Heart left ventricle (tissue), 16 donors: ENCODE measurements at places on chromosomes 13 and 19.

GRCh38 chr19:34350161-34350561, 14.8 kb upstream of the GPI start:
- no peak for DNase-seq

GRCh38 chr19:6362351-6362801, 1.0 kb downstream of the CLPP start:
- DNase-seq = no peak

DNA sequence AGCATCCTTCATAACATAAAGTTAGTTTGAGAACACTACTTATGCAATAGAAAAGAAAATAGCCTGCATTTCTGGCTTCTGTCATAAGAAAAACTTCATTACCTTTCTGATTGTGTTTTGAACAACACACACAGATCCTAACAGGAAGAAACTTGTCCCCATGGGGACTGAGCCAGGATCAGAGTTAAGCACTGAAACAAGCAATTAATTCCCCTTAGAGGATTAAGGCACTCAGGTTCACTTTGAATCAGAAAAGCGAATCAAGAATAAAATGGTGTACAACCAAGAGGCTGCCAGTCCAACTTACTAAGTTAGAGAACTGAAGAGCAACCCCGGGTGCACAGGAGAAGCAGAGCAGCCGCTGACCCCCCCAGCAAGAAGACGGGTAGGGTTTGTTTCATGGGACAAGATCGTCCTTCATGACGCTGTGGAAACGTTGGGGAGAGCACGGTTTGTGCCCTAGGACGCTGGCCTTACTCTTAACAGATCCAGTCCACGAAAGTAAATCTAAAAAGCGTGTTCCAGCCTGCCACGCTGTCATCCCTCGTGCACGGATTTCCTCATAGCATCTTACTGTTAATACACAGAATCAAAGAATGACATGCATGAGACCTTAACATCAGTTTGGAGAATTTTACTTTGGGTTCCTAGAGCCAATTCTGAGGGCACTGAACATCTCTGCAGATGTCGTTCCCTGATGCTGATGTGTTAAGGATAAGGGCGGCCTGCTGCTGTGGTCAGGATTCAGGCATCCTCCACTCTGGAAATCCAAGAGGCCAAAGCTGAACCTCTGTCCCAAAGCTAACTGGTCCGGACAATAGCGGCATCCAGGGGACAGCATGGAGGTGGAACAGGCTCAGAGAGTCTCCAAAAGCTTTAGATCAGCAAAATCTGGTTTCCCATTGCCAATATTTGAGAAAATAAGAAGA, 46.4 kb downstream of the GGACT start:
- DNase-seq = no peak

DNA sequence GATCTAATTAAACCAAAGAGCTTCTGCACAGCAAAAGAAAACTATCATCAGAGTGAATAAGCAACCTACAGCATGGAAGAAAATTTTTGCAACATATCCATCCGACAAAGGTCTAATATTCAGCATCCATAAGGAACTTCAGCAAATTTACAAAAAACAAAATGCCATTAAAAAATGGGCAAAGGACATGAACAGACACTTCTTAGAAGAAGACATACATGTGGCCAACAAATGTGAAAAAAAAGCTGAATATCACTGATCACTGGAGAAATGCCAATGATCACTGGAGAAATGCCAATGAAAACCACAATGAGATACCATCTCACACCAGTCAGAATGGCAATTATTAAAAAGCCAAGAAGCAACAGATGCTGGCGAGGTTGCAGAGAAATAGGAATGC, 32.5 kb downstream of the ZNF582 start:
- no peak for DNase-seq

DNA sequence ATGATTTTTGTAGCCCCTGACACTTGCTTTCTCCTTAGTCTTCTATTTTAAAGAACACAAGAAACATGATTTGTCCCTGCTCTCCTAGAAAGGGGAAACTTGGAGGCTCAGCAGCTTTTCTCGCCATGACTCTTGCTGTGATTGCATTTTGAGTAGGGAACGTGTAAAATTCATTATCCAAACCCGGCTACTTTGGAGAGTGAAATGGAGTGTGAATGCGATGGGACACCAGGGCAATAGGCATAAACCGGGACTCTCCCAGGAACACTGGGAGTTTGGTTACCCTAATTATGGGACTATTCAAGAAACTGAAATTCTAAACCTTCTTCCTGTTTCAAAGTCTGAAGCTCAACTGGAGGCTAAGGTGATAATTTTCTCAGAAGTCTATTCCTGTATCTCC, 181.7 kb upstream of the RFC3 start:
- DNase-seq = no peak

GRCh38 chr13:31945202-31945961, 86.2 kb upstream of the FRY start:
- DNase-seq = peak; percentile 84

DNA sequence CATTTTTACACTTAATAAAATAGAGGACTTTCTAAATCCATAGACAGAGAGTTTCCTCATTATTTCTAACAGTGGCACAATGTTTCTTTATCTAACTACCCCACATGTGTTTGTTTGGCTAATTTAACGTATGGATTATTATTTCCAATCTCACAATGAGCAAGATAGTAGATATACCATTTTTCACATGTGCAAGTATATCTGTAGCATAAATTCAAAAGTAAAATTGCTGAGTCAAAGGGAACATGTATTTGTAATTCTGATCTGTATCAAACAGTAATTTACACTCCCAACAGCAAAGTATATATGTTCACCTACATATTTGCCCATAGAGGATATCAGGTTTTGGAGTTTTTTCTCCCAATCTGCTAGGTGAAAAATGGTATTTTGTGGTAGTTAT, 18.3 kb downstream of the MAST1 start:
- DNase-seq = no peak

GRCh38 chr13:113592571-113592970, 8.0 kb downstream of the TFDP1 start:
- DNase-seq = no peak

GRCh38 chr13:92303428-92303827, 905.0 kb downstream of the GPC5 start:
- no peak for DNase-seq

DNA sequence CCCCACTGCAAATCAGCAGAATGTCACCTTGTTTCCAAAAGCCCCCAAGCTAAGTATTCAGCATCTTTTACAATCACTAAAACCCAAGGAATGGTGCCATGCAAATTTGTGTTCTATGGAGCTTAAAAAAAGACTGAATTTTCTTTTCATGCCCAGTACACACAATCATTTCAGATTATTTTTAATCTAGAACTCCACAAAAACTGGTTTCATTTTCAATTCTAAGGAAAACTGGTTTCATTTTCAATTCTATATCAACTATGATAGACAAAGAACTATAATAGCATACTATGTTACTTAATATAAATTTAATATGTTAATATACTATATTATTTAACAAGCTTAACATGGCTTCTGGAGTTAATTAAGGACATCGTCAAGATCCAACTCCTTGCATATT, 88.4 kb upstream of the DOCK9 start:
- no peak for DNase-seq

- DNase-seq = no peak
These were observed 838 bp upstream of the SNRNP70 start for GRCh38 chr19:49084206-49085019.

- DNase-seq = no peak
These were observed 2.2 kb downstream of the ZIC2 start for GRCh38 chr13:99983499-99984401.

DNA sequence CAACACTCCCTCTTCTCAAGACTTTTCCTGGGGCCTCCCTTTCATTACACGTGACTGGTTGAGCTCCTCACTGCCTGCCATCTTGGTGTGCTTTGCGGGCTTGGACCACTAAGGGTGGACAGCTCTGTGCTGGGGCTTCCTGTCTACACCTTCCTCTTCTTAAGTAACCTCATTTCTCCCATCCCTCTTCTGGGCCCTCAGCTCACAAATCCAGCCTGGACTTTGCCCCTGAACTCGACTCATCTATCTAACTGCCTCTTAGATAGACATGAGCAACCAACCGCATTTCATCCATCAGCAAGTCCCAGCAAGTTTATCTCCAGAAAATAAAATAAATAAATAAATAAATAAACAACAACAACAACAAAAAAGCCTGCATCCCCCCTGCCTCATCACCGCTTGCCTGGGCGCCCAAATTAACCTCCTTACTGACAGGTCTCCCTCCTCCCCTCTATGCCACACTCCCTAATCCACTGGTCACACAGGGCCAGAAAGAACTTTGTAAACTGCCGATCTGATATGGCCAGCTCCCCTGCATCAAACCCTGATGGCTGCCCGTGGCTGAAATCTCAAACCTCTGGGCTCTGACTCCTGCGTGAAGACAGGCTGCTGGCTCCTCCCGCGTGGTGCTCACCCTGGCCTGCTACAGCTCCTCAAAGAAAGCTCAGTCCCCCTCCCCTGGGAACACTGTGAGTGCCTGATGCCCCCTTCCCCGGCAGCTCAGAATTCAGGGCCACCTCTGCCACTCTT, 7.8 kb downstream of the ISOC2 start:
- no peak for DNase-seq

GRCh38 chr13:83549671-83550070, 332.6 kb downstream of the SLITRK1 start:
- DNase-seq = no peak

- no peak for DNase-seq
These were observed 15.2 kb downstream of the GAS6 start for GRCh38 chr13:113848431-113849260.

DNA sequence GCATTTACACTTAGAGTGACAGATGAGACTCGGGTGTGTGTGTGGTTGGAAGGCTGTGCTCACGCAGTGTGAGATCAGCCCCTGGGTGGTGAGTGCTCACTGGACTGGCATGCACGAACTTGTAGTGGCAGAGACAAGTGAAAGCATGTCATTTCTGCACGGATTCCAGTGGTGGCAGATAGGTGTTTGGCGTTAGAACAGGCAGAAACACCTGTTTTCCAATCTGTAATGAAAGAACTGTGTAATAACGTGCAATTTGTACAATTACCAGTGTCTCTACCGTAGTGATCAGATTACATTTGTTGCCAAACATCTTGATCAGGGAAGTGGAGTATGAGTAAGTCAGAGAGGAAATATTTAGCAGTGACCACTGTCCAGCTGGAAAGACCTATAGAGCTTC, 8.2 kb downstream of the LAMP1 start:
- DNase-seq = no peak

GRCh38 chr13:70864731-70865130, 756.5 kb upstream of the KLHL1 start:
- no peak for DNase-seq

GRCh38 chr19:14480700-14481079, 5.5 kb upstream of the PTGER1 start:
- no peak for DNase-seq

- DNase-seq = no peak
These were observed 23.7 kb upstream of the TFDP1 start for GRCh38 chr13:113560645-113561416.

DNA sequence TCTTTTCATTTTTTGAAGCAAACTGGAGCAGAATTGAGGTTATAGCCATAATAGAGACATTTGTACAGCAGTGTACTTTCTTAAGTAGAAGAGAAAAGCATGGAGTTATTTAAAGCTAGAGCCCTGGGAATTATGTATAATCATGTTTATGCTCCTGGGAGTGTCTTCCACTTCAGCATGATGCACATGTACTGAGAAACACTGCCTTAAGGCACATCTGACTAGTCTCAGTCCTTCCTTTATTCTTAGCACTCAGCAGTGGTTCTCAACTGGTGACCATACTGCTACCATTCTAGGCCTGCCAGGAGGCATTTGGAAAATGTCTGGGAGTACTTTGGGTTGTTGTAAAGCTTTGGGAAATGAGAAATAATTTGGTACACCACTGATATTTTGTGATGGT, 45.8 kb downstream of the VWA8 start:
- no peak for DNase-seq

- peak; percentile 89 for DNase-seq
These were observed 8.6 kb downstream of the ZBTB7A start for GRCh38 chr19:4057931-4058692.

- DNase-seq = no peak
These were observed 110.8 kb downstream of the SUCLA2 start for GRCh38 chr13:47890146-47890814.

- no peak for DNase-seq
These were observed 399 bp upstream of the ZNF136 start for GRCh38 chr19:12162513-12162881.

GRCh38 chr13:75506018-75506417, 24.0 kb upstream of the TBC1D4 start:
- DNase-seq = no peak

DNA sequence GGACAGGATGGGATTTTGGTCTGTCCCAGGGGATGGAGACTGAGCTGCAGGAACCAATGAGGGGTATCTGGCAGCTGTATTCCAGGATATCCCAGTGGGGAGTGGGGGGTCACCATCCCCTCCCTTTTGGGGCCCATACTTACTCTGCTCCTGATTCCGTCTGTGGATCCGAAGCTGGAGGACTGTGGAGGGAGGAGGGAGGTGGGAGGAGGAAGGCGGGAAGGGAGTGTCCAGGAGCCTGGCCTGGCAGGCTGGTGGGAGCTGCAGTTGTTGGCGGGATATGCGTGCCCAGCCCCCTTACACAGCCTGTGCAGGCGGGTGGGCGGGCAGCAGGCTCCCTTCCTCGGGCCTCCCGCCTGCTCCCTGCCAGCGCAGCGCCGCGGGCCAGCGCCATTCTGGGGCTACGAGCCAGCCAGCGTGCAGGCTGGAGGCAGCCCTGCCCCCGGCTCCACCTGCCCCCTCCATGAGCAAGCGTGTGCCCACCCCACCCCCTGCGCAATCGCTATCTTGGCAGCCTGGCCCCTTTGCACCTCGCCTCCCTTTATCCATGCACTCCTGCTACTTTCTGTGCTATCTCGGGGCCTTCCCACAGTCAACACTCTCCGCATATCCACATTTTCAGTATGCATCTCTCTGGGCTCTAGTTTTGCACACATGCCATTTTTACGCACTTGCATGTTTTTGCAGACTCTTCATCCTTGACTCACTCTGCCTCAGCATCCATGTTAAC, 2.8 kb downstream of the MAMSTR start:
- DNase-seq = no peak

- DNase-seq = no peak
These were observed 9.2 kb upstream of the UBAC2 start for GRCh38 chr13:99191336-99191899.

DNA sequence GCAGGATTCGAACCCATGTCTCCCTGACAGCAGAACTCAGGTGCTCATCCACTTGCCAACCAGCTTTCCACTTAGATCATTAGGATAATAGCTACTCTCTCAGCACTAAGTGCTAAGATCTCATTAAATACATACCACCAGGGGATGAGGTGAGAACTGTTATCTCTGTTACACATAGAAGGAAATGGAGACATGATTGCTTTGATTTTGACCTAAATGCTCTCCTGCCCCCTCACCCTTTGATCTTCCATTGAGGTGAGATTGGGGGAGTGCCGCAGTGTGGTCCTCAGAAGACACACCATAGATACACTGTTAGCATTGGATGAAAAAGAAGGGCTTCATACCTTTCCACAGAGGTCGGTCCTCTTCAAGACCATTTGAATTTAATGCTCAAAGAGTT, 38.9 kb upstream of the NPAS1 start:
- DNase-seq = no peak
